ENCODE measurements at places on chromosomes 11 and 22.

- DNase-seq = no peak
These were observed 231.1 kb downstream of the SWAP70 start for GRCh38 chr11:9895006-9895405.

GRCh38 chr11:118441770-118442275, 5.5 kb downstream of the KMT2A start:
- DNase-seq = no peak

DNA sequence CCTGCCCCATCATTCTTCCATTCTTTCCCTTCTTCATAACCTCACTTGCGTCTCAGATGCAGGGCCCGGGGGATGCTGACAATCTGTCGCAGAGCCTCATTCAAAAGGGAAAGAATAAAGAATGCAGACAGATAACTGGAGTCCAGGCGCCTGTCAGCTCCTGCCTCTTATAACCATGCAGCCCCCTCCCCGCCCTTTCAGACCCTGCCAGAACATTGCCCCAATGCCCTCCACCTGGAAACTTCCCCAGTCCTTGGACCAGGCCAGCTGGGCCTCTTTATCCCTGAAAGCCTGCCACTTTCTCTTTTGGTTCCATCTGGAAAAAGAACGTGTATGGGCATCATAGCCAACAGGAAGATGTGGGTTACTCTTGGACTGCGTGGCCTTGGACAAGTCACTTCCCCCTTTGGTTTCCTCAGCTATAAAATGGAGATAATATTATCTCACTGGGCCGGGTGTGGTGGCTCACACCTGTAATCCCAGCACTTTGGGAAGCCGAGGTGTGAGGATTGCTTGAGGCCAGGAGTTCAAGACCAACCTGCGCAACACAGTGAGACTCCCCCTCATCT, 2.1 kb upstream of the TCF20 start:
- DNase-seq = no peak

GRCh38 chr22:39478441-39478850, 21.6 kb downstream of the MGAT3 start:
- DNase-seq = no peak

DNA sequence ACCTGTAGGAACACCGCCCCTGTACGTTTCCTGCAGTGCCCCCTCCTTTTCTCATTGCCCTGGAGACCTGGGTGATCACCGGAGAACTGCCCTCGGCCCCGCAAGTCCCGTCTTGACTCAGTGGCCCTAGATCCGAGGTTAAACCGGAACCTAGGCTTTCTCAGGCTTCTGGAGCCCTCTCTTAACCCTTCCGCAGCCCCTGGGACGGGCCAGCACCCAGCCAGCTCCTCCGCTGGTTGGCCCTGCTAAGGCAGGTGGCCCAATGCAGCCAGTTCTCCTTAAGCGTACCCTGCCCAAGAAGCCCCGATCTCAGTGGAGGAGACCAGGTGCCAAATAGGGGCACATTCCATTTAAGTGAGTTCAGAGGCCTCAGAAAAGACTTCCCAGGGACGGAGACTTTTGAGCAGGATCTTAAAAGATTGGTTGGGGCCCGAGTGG, 776 bp downstream of the NLRX1 start:
- DNase-seq = peak; percentile 35

DNA sequence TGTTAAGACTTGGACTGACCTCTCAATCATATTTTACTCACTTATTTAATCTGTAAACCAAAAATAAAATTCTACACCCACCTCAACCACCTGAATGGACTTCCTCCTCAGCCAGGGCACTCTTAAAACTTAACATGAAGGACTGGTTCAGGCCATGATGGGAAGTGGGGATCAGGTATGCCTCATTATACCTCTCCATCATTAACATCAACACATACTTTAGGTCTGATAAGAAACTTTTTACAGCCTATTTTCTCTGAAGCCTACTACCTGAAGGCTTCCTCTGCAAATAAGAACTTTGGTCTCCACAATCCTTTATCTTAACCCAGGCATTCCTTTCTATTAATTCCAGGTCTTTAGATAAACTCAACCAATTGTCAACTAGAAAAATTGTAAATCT, 390.0 kb downstream of the AASDHPPT start:
- DNase-seq = no peak

- no peak for DNase-seq
These were observed 609 bp downstream of the MAPK11 start for GRCh38 chr22:50269573-50269969.

GRCh38 chr22:42444077-42444904, 12.1 kb upstream of the NFAM1 start:
- DNase-seq = peak; percentile 85

- DNase-seq = no peak
These were observed 4.6 kb downstream of the INSC start for GRCh38 chr11:15119352-15119751.

DNA sequence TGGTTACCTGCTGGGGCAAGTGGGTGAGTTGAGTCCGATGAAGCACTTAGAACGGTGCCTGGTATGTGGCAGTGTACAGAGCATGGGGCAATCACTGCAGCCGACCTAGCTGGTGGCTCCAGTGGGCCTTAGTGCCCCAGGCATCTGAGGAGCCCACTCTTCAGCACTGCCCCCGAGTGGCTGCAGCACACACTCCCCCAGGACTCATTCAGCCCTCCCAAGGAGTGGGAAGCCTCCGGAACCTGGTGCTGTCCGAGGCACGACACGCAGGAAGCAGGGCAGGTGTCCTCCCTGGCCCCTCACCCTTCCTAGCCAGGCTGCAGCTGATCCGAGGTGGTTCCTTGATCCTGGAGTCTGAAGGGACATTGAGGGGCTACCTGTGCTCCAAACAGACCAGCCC, 42.4 kb upstream of the PRODH start:
- no peak for DNase-seq

GRCh38 chr11:122559734-122560382, 95.7 kb upstream of the UBASH3B start:
- no peak for DNase-seq

- no peak for DNase-seq
These were observed 27.4 kb downstream of the SCUBE1 start for GRCh38 chr22:43315687-43316217.

DNA sequence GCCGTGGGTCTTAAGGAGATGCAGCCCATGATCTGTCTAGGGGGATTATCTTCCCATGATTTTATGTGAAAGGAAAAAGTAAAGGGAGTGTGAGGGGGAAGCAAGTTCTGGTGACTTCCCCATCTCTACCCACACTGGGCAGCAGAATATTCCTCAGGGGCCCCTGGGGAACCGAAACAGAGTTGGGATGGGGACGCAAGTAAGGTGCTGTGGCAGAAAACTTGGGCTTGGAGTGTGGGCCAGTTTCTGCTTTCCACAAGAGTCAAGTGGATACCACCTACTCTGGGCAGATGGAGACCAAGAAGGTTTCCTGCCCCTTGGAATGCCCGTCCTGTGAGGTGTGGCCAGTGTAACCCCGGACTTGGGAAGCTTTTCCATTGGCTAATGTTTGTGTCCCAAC, 64.4 kb downstream of the SGSM3 start:
- peak; percentile 58 for DNase-seq

DNA sequence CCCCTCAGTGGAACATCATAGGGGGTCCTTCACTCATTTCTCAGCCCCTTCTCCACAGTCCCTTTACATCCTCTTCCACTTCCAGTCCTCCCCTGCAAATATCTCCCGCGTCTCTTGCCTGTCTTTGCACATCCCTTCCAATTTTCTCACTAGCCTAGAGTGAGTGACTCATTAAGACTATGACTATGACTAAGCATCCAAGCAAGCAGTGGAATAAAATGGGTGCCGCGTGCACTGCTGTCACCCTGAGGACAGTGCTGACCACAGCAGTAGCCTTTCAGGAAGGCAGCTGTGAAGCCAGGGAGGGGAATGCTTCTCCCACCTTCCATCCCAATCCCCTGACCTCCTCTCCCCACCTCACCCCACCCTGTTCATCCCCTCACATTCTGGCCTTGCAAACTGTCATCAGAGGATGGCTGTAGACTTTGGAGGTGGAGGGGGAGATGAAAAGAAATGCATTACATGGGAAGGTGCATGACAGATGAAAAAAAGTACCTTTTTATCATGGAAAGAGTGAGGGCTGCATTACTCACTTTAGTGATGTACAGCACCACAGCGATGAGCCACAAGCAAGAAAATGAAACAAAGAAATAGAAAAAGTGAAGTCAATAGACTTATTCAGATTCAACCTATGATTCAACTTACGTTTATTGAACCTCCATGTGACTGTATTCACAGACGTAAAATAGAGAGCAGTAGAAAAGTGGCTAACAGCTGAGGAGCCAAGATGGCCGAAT, 948.2 kb downstream of the NTM start:
- no peak for DNase-seq

GRCh38 chr11:540583-541432, 3.5 kb downstream of the LRRC56 start:
- DNase-seq = no peak

GRCh38 chr11:59883597-59883996, 5.0 kb downstream of the OOSP3 start:
- DNase-seq = no peak

GRCh38 chr11:31442086-31442485, 67.3 kb downstream of the IMMP1L start:
- no peak for DNase-seq

- no peak for DNase-seq
These were observed 98.7 kb downstream of the MPPED1 start for GRCh38 chr22:43510281-43511070.

DNA sequence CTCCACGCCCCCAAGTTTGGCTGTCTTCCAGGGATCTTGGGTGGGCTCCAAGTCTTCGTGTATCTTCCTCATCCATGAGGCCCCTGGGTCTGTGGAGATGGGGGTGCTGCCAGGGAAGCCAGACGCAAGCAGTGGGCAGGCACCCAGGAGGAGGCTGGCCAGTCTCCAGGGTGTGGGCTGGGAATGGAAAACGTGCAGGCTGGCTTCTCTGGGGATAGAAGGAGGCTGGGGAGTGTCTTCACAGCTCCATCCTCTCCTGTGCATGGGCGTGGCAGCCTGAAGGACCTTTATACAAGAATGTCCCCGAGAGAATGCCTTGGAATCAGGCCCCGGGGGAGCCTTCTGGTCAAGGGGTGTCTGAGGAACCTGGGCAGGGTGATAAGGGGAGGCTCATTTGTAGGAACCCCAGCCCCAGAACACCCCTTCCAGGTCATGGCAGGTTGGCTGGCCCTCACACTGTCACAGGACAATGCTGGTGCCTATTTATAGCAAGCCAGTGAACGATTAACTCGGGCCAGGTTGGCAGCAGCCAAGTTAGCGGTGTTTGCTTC, 14.0 kb downstream of the SGSM1 start:
- no peak for DNase-seq

DNA sequence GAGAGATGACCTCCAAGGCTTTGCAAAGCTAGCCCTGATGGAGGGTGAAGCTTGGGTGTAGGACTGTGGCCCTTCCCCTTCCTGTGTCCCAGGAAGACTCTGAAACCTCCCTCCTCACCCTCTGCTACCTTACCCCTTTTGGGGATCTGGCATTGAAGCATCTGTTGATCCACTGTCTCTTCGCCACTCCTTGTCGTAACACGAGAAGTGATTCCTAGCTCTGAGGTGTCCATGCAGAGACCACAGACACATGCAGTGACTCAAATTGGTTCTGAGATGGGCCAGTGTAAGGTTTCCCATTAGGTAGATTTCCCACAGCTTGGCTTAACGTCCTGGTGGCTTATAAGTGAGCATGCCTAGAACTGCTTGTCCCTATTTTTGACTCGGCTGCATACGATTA, 101.4 kb downstream of the ZBTB16 start:
- no peak for DNase-seq

DNA sequence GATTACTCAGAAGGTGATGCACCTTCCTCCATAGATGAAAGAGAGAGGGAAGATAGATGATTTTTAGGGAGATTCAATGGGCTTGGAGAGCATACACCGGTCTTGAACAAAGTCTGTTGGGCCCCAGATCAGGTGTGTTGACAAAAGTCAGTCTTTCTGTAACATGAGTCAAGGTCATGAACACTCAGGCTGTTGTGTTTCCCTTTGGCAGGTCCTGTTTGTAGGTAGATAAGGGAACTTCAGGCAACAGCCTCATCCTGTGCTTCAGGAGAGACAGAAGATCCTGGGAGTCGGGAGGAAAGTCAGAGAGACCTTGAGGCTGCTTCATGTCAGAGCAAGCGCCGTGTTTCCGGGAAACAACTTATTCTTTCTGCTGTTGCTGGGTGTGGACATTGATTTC, 703.1 kb downstream of the BRD1 start:
- no peak for DNase-seq

- DNase-seq = no peak
These were observed 69.4 kb downstream of the LINC01488 start for GRCh38 chr11:69550846-69551245.

Measured in CD14-positive monocyte (primary cell).